ENCODE measurements at places on chromosomes 3 and 15.

- no peak for DNase-seq
These were observed 643 bp downstream of the CDAN1 start for GRCh38 chr15:42736178-42736792.

GRCh38 chr3:76405196-76405595, 619.8 kb upstream of the ZNF717 start:
- no peak for DNase-seq

- no peak for DNase-seq
These were observed 99.0 kb upstream of the KCNMB2 start for GRCh38 chr3:178437236-178437635.

DNA sequence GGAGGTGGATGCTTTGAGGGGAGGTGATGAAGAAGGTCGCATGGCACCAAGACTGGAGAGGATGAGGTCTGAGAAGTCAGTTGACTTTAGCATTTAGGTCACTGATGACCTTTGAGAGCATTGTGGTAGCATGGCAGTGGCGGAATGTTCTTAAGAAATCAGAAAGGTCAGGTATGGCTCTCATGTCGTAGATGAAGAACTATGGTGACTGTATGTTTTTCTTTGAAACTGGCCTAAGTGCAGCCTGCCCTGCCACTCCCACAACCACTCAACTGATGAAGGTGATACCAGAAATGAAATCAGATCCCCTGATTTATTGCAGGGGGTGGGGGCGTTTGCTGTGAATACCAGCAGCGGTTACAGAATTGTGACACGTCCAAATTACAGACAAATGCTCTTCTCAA, 102.6 kb downstream of the ITPR1 start:
- no peak for DNase-seq

DNA sequence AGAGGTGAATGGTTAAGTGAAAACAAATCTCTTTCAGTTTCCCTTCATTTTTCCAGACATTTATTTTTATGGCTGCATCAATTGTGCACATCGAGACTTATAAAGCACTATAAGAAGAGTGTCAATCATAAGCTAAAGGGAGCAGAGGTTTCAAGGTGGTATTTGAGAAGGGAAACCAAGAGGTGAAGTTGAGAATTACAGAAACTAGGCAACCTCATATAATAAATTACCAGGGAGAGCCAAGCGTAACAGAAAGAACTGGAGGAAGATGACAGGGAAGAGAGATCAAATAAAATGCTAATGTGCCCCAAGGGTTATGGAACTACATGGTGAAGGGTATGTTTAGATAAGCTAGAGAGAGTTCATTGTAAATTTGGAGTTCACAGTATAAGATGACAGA, 6.3 kb upstream of the CCDC54 start:
- DNase-seq, result no peak

- no peak for DNase-seq
These were observed 848.6 kb downstream of the ROBO1 start for GRCh38 chr3:78919021-78919755.

DNA sequence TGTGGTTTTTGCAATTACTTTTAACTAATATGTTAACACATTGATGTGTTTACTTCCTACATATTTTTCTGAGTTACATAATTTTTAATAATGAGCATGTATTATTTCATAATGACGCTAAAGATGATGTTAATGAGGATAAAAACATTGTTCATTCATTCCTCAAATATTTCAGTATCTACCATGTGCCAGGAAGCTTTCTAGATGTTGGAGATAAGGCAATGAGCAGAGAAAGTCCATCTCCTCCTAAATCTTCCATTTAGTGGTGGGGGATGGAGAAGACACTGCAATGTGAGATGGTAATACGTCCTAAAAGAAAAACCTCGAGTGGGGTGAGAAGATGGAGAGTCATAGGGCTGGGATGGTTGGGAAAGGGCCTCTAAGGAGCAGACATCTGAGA, 132.7 kb downstream of the MYLK start:
- no peak for DNase-seq

GRCh38 chr15:56608993-56609392, 124.3 kb downstream of the ZNF280D start:
- no peak for DNase-seq

GRCh38 chr3:98188545-98188944, 22.0 kb downstream of the OR5H15 start:
- DNase-seq, result no peak

- no peak for DNase-seq
These were observed 26.2 kb upstream of the ARL8B start for GRCh38 chr3:5095886-5096285.

GRCh38 chr3:48034000-48034516, 17.8 kb upstream of the MAP4 start:
- no peak for DNase-seq

- DNase-seq, result no peak
These were observed 149.3 kb downstream of the CACNA1D start for GRCh38 chr3:53643757-53644156.

DNA sequence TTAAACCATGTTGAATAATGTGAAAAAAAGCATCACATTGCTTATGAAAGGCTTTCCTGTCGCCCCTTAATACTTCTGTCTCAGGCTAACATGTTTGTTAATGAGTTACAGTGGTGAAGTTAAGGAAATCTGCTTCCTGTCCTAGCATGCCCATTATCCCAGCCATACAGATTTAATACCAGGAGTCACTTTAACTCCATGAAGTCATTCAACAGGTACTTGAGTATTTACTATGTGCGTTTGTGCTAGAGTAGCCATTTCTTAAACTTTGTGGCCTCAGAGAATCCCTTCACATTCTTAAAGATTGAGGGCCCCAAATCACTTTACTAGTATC, 10.1 kb upstream of the SETD5 start:
- no peak for DNase-seq

GRCh38 chr15:39413558-39413957, 167.3 kb upstream of the THBS1 start:
- no peak for DNase-seq

GRCh38 chr3:50568947-50569749, at the start of gene HEMK1:
Gene HEMK1, plus strand, starts transcription at chr3:50569522. Its CDS starts 1,583 bp downstream, at chr3:50571105.
- DNase-seq, result peak; percentile 88

DNA sequence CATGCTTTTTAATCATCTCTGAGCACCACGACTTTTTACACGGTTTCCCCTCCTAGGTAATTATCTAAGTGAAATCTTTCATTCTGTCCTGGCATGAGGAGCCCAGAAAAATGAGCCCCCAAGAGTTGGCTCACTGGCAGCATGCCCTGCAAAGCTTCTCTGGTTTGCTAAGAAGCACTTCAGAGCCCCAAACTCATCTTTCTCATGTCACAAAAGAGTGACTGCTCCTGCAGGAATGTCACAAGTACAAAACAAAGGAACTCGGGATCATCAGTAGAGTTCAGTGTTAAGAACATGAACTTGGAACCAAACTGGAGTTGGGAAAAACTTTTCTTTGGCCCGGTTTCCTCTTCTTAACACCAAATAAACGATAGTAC, 123.9 kb downstream of the FOXB1 start:
- no peak for DNase-seq

DNA sequence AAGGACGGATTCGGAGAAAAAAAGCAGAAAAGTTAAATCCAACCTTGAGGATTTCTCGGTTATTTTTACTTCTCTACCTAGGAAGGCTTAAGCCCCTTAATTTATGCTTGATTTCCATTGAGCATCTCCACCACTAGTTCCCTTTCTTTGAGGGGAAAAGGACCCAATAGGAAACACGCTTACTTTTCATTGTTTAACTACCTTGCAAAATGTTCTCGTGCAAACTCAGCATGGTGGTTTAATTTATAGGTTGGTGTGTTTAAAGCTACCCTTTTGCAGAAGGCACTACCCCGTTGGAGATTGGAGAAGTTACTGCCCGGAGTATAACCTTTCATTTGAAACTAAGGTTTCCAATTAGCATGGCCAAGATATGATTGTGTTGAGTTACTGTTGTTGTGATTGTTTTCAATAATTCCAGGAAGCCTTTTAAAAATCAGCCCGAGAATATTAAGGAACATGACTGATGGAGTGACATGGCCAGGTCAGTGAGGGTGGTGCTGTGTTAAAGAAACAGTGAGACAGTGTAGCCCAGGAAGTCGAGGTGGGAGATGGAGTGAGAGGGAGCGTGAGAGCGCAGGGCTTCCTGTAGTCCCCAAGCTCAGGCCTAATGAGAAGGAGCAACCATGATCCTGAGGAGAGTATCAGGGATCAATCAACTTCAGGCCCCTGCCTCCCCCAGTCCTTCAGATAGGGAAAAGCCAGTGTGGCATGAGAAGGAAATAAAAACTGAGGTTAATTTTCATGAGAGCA, 76.6 kb downstream of the AQP9 start:
- no peak for DNase-seq

DNA sequence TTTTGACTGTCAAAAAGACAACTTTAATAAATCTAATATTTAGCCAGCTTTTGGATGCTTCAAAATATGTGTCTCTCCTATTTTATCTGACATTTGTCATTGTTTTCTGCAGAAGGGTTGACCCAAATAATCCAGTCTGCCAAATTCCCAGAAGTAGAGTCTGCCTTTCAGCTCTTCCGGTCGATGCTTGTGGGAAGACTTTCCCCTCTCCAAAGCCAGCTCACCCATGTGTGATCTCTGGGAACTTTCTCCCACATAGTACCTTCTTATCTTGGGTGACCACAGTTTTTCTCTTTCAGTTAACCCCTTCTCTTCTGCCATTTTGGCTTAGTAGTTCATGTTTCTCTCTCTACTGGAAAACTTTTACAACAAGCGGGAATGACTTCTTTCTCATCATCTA, 94.1 kb downstream of the ASB7 start:
- no peak for DNase-seq

GRCh38 chr3:133859381-133860234, 36.1 kb downstream of the RAB6B start:
- DNase-seq, result no peak

GRCh38 chr3:173703771-173704170, 306.2 kb downstream of the NLGN1 start:
- no peak for DNase-seq

DNA sequence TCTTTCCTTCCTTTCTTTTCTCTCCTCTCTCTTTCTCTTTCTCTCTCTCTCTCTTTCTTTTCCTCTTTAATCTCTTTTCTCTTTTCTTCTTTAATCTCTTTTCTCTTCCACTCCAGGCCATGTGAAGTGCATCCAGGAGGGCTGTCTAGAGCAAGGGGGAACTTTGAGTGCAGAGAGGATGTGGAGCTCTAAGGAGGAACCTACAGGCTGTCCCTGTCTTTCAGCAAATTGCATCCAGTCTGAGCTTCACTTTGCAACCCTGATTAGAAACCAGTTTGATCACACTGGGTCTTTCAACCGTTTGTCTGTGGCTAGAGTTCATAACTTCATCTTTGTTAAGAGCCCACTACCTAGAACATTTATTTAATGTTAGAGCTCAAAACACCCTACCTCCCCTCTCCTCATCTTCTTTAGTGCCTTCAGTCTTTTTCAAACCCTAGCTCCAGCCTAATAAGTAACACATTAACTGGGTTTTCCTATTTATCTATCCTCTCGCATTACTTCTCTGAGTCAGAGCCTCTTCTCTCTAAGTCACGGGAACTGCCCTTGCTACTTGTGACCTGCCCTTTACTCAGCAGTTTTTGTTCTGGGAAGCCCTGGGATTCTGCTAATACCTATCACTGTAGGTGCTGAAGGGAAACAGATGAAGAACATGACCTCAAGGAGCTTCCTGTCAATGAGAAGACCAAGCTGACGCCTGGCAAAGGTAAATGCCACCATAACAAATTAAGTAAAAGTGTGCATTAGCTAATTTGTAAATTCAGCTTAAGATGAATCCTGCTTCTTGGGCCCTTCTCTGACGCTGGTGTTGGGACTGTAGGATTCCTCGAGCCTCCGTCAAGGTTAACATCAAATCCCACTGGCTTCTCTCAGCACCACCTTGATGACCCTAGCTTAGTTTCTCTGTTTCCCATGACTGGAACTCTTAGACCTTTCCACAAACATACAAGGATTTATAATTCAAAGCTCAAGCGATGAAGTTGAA, at the start of gene GCNT3:
GCNT3 (plus strand) TSS at position 508 of the 985 bp plus-strand sequence. CDS start 6,456 bp downstream, outside the sequence.
- DNase-seq, result no peak

- DNase-seq, result no peak
These were observed 11.9 kb downstream of the CPOX start for GRCh38 chr3:98581474-98581873.
